ENCODE measurements at places on chromosomes 6 and 20.
A peak's percentile ranks its signal among the peaks of the same experiment; 100 is the strongest.

- no peak for DNase-seq
Observed at GRCh38 chr6:109660526-109661320, 30.3 kb downstream of the AK9 start.

GRCh38 chr6:134474955-134475354, 157.0 kb upstream of the SGK1 start:
- DNase-seq = no peak

DNA sequence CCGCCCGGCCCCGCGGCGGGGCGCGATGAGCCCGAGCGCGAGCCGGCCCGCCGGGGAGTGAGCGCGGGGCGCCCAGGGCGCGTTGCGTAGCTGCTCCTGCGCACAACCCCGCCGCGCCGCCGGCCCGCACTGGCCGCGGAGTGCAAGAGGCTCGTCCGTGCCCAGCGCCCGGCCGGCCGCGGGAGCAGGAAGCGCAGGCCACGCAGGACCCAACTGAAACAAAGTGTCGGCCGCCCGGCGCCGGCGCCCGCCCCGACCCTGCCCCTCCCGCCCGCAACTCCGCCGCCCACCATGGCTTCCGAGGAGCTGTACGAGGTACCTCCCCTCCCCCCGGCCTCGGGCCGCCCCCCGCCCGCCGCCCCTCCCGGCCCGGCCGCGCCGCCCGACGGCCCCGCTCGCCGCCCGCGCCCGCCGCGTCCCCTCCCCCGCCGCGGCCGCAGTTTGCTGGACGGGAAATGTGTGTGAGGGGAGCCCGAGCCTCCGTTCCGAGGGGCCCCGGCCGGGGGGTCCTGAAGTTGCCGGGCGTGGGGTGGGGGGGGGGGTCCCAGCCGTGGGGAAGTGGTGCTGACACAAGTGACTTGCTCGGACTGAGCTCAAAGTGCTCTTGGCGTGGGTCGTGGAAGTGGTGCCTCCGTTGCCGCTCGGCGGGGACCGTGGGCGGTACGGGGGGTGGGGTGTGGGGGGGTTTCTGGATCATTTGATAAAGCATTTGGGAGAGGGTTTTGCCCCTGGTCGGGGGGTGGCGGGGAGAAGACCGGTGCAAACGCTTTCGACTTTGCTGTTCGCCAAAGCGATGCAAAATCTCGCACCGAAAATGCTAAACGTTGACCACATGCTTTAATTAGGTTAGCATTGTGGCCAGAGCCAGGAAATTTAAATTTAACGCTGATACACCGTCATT, 539 bp downstream of the CDYL start:
- DNase-seq = peak; percentile 36

DNA sequence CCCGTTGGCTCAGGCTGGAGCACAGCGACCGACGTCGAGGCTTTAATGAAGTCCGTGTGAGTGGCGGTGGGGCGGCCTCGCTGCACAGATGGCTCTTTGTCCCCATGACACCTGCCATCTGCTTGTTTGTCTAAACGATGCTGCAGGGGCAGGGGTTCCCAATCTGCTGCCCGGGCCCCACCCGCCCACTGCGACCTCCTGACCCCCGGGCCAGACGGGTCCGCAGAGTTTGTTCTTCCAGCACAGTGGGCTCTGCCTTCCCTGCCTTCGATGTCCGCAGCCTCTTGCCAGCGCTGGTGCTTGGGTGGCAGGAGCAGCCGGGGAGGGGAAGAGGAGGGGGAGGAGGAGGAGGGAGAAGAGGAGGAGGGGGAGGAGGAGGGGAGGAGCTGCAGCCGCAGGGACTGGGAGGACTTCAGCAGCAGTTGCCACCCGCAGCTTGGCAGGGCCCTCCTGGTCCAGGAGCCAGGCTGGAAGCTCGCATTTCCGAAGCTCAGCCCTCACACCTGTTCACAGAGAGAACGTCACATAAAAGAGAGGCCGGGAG, 210.0 kb downstream of the DLL1 start:
- peak; percentile 30 for DNase-seq

GRCh38 chr6:70140496-70140895, 162.4 kb downstream of the COL9A1 start:
- DNase-seq = no peak

- no peak for DNase-seq
Observed at GRCh38 chr6:167855825-167856425, 29.2 kb downstream of the AFDN start.

- DNase-seq = no peak
Observed at GRCh38 chr6:102742754-102743356, 1349.3 kb downstream of the GRIK2 start.

GRCh38 chr6:142746524-142746923, 198.5 kb downstream of the HIVEP2 start:
- DNase-seq = no peak

DNA sequence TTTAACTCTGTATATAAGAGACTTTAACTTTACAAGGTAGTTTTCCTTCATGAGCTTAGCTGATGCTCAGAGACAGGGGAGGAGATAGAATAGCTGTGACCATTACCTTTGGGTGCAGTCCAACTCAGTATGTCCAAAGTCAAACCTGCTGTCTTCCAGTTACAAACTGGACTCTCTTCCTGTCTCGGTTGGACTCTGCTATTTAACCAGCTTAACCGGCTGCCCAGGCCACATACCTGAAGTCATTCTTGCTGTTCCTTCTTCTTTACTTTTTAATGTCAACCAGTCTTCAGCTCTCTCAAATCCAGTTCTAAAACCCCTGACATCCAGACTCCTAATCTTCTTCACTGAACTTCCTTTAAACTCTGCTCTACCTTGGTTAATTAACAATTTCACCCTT, 138.3 kb upstream of the TSHZ2 start:
- no peak for DNase-seq

DNA sequence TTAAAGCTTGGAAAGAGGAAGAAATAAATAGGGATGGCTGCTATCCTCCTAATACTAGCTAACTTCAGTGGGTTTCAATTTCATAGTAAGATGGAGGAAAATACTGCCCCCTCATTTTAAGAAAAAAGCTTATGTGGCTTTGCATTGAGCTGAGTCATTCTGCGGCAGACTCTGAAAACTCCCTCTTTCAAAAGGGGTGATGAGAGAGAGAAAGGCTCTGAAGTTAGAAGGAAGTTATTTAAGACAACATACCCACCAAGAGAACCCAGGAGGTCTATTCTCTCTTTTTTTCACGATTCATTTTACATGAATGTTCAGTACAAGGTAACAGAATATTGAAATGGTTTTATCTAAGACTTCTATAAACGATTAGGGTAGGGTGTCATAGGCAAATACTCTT, 4.5 kb downstream of the PRDM13 start:
- DNase-seq = no peak

GRCh38 chr20:16390991-16391390, 182.3 kb downstream of the KIF16B start:
- no peak for DNase-seq

DNA sequence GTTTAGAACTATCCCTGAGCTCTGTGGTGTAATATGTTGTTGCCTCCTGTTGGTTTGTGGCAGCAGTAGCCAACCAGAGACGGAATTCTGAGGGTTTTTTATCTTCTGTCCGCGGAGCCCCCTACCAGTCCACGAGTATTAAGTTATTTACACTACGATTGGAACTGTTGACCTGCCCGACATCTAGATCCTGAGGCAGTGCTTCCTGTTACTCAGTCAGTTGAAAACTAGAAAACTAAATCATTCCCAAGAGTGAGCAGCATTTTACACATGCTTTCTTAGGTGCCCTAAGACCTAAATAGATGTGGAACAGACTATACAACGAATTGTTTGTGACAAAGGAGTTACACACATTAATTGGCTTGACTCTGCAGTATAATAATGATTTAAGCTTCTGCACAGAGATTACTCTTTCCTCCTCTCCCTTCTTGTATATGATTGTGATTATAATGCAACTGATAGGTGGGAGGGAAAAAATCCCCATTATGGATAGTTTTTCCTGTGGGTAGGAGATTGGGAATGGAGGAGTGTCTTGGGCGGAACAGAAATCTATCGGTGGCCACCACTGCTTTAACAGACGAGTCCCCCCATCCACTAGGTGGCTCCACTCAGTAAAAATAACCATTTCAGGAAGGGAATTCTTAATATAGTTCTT, 1.7 kb downstream of the LOC128125822 start:
- peak; percentile 12 for DNase-seq

- no peak for DNase-seq
Observed at GRCh38 chr20:35514371-35514932, 15.0 kb downstream of the C20orf173 start.

- no peak for DNase-seq
Observed at GRCh38 chr20:8693709-8694108, 375.2 kb upstream of the PLCB4 start.

DNA sequence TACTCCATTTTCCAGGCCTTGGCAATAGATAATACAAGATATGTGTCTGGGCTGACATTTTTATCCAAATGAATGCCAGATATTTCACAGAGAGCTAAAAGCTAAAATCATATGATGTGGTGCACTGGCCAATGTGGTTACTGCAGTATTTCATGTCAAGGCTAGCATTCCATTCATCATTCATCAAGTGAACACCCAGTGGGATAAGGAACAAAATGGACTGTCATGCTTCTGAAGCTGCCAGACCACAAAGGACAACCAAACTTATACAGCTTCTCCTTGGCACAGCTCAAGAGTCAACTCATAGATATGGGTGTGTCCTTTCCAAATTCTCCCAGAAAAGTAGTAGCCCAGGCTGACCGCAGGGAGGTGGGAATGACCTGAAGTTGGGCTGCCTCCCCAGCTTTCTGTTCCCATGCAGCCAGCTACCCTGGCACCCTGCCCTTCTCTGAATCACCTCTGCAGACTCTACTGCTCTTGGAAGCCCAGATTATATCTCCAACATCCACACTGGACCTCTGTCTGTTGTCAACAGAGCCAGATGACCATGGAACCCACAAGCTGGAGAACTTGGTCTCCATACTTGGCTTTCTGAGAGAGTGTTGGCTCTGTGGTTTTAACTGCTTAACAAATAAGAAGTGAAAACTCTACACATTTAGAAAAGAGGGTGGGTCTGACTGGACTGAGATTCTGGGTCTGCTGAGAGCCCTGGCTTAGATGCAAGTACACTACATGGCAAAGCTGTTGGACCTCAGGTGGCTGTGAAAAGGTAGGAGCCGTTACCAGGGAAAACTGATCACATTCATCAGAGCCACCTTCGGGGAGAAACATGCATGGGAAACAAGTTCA, 122.8 kb downstream of the ALDH8A1 start:
- DNase-seq = peak; percentile 63

DNA sequence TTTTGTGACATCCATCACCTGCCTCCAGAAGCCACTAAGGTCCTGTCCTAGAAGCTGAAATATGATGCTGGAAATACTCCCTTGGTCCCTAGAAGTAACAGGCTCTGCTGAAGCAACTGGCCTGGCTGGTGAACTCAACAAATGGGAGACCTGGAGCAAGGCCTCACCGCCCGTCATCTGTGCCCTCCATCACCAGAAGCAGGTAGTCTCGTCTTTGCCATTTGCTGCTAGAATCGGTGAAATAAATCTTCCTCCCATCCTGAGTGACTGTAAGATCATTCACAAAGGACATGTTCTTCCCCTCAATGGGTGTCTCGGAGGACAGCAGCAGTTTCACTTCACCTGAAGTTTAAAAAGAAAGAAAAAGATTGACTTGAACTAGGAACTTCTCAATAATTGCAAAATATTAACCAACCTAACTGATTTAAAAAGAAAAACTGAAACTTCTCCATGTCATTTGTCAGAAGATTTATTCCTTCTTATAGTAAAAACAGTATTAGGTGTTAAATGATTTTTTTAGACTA, 21.0 kb downstream of the CST7 start:
- DNase-seq = no peak

- no peak for DNase-seq
Observed at GRCh38 chr6:147251072-147251471, 46.9 kb downstream of the STXBP5 start.

DNA sequence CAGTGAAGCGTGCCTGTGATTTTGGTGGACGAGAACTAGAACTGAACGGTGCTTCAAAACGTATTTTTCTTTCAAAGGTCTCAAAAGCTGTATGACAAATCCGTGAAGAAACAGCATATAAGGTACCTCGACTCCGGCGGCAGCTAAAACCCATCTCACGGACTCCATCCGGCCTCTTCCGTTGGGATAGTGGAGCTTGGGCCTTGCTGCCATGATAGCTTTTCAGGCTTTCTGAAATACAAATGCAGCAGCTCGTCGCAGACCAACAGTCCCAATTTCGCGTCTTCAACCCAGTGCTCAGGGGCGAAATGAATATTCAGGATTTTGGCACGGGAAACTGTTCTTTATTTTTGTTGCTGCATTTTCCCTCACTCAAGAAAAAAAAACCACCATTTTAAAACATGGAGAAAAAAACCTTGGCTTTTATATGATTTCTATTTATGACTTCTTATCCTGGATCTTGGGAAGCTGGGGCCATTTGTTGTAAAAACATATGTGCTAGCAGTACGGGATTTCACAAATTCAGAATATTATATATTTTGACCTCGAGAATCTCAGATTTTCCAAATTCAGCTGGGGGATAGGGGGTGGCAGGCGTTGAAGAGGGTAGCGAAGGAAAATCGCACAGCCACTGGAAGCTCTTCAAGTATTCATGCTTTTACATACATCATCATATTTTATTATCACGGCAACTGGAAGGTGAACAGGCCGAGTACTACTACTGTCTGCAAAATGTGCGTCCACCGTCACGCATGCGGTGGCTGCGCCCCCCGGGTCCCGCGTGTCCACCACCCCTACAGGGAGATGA, 849 bp downstream of the GSTA4 start:
- DNase-seq = peak; percentile 74

- DNase-seq = no peak
Observed at GRCh38 chr20:64283646-64284045, 28.1 kb downstream of the PCMTD2 start.

- no peak for DNase-seq
Observed at GRCh38 chr6:90722648-90723047, 135.8 kb upstream of the MAP3K7 start.

DNA sequence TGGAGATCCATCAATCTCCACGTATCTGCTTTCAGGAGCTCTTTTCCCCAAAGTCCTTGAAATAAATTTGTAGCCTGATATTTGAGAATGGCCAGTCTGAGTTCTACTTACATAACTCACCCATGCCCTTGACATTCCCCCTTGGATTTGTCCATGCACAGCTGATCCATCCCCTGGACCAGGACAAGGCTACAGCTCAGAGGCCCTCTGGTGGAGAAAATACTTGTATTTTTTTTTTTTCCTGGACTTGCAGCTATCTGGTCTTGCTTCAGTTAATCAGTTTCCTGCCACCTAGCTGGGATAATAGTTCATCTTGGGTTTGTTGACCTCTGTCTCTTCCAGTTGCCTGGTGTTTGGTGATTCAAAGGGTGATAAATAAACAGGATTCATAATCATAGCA, 467.6 kb downstream of the DHX35 start:
- DNase-seq = no peak

DNA sequence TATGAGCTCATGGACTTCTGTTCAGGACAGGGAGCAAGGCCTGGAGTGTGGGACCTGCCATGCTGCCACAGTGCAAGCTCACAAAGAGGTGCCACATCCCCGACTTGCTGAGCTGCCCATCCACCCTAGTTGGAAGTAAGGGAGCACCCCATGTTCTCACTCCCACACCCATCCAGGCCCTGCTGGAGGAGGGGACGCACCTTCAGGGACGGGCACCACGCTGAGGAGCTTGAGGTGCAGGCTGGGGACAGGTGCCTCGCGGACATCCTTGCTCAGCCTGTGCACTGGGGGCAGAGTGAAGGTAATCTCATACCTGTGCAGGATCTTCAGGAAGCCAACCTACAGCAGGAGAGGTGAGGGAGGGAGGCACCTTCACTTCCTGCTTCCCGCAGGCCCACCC, 12.3 kb downstream of the ADISSP start:
- no peak for DNase-seq

GRCh38 chr6:36676141-36677058, 2.1 kb upstream of the CDKN1A start:
- no peak for DNase-seq

GRCh38 chr20:19706463-19706862, 51.6 kb upstream of the RIN2 start:
- DNase-seq = no peak

Data from muscle of arm (tissue), 14 donors.